ENCODE measurements at places on chromosomes 3 and 15.

- peak; percentile 87 for DNase-seq
Measured at GRCh38 chr3:72336821-72337479, 511.3 kb downstream of the SHQ1 start.

DNA sequence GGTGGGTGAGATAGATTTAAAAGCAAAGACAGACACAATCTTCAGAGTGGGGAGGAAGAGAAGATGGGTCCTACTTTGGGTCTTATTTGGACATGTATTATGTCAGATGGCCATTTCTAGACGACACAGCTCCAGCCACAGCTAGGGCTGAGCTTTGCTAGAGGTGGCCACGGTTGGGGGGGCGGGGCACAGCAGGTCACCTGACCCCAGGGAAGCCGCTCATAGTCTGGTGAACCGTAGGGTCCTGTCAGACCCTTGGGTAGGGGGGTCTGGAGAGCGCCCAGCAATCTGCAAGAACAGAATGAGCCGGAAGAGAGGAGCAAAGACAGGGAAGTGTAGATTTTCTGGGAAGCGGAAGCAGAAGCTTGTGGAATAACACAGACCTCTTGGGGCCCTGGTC, 6.6 kb downstream of the EPB42 start:
- no peak for DNase-seq

GRCh38 chr3:57961828-57962447, 46.3 kb upstream of the FLNB start:
- DNase-seq: no peak

- DNase-seq: no peak
Measured at GRCh38 chr15:56794165-56794552, 60.9 kb upstream of the ZNF280D start.

GRCh38 chr3:46400000-46400734, 6.7 kb downstream of the CCR5AS start:
- no peak for DNase-seq

DNA sequence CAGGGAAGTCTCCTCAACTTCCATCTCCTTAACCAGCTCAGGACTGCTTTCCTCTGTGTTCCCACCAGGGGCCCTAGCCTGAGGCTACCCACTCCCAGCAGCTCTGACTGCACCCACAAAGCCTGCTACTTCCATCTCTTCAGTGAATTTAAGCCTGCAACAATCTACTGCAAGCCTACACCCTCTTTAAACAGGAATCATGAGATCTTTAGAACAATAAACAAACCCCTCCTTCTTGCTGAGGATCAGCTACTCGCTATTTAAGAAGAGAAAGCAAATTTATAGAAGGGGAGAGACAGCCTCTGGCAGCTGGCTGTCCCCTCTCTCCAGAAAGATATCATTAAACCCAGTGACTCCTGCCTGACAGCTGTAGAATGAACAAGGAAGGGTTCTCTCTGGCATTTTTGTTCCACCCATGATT, 51.9 kb downstream of the ARHGAP31 start:
- no peak for DNase-seq

GRCh38 chr15:65338366-65338765, 33.9 kb downstream of the RNU5B-1 start:
- DNase-seq: no peak

DNA sequence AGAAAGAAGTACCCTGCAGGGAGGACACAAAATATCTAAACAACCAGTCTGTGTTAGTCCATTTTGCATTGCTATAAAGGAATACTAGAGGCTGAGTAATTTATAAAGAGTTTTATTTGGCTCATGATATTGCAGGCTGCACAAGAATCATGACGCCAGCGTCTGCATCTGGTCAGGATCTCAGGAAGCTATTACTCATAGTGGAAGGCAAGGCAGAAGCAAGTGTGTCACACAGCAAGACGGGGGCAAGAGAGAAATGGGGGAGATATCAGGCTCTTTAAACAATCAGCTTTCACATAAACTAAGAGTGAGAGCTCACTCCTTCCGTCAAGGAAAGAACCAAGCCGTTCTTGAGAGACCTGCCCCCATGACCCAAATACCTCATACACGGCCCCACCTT, 614.8 kb downstream of the ZIC1 start:
- DNase-seq: no peak

DNA sequence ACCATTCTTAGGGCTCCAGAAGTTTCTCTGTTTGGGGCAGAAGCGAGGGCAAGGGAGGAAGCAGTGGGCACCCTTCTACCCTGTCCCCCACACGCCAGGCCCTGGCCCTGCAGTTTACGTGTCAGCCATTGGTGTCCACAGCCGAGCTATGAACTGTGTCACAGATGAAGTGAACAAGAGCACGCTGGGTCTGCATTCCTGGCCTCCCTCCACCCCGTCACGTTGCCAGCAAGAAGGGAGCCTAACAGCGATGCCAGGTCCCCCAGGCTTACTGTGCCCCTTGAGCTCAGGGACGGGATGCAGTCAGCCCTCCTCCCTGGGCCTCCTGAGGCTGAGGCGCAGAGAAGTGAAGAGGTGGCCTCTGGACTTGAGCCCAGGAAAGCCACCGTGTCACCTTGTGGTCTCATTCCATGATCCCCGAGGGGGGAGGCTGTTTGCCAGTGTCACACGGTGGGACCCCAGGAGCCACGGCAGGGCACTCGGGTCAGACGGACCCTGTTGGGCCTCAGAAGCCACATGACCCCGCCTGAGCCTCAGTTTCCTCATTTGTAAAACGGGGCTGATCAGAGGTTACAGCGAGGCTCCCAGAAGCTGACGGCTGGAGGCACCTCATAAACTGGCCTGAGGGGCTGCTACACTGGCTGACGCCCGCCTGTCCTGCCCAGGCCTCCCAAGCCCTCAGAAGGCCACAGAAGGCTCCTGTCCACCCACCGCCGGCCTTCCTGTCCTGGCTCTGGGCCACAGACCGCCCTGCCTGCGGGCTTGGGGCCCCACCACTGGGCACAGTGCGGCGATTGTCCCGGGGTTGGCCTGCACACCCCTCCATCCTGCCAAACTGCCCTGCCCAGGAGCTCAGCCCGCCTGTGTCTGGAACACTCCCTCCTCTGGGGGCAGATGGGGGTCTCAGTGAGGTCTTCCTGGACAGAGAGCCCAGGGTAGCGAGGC, 18.6 kb downstream of the IQSEC1 start:
- DNase-seq: no peak
